HFF-Myc (cell line): ENCODE measurements at places on chromosomes 7 and 10.

GRCh38 chr7:28900311-28900710 is 57.8 kb downstream of the TRIL start:
- DNase-seq, result no peak

DNA sequence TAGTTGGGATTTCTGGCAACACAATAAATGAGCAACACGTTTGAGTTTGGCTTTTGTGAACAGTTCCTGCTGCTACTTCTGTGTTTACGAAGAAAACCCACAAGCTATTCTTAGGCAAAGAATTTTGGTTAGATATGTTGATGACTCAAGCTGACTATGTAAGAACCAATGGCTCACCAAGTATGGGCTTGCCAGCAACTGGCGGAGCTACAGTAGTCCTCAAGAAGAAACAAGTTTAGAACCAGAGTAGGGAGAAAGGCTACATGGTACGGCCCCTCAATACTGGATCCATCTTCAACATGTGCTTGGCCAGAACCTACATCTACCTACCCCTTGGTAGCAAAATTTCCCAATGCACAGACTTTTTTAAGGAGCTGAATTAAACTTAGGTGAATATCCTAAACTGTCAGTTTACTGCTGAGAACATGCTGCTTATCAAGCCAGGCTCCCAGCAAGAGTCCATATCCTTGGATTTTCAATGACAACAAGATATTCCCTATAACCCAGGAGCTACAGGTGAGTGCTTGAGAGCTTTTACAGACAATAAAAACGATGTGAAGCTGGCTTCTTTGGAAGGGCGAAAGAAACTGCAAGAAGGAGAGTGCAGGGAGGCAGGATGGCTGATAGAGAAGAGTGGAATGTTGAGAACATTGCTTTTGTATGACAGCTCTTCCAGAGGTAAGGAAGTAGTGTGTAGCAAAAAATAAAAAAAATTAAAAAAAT is 74.3 kb upstream of the ASAH2 start:
- DNase-seq, result peak; percentile 92

DNA sequence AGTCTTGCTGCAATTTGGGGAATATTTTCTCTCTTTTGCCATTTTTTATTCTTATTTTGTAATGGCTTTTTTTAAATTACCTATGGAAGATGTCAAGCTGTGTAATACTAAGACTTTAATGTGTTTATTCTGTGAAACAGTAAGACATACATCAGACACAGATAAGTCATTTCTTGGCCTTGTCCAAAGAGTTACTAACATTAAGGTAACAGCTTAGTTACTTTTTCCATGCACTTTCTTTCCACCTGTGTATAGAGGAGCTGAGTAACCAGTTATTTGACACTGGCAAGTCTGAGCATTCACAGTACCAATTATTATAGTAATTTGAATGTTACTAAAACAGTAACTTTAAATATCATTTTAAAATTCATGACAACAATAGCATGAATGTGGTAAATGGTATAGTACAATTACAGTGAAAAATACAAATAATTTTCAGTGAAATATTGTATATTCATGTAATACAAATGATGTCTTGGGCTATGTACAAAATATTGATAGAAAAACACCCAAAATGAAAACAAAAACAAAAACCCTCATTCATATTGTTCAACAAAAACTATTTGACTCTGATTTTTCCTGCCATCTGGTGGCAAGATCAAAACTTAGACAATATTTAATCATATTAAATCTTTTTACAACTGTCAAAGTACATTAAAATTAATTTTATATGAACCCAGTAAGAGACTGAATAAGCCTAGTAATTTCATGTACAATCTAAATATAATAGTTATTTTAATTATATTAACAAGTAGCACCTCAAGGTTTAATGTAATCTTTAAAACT is 259.8 kb upstream of the SEMA3A start:
- DNase-seq, result no peak

- DNase-seq, result no peak
Observed at GRCh38 chr10:87503401-87503800, 1.3 kb upstream of the MINPP1 start.

- DNase-seq, result no peak
Observed at GRCh38 chr7:50397971-50398324, 52.2 kb downstream of the FIGNL1 start.

DNA sequence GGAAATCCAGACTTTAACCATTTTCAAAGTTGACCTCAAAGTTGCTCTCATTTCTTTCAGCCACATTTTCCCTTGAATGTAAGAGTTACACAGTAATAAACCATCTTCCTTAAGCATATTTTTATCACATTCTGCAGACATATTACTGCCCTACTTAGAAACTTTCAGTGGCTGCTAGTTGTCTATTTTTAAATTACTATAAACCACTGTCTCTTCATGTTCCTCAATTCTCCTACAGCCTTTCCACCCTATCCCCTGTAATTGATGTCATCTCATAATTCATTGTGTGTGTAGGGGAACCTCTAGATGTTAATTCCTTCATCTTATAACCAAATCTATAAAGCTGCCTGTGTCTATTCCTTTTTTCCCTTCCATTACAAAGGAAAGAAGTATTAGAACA is 78.1 kb upstream of the STRIP2 start:
- DNase-seq, result no peak

- DNase-seq, result no peak
Observed at GRCh38 chr7:41294556-41295454, 408.1 kb downstream of the INHBA start.

DNA sequence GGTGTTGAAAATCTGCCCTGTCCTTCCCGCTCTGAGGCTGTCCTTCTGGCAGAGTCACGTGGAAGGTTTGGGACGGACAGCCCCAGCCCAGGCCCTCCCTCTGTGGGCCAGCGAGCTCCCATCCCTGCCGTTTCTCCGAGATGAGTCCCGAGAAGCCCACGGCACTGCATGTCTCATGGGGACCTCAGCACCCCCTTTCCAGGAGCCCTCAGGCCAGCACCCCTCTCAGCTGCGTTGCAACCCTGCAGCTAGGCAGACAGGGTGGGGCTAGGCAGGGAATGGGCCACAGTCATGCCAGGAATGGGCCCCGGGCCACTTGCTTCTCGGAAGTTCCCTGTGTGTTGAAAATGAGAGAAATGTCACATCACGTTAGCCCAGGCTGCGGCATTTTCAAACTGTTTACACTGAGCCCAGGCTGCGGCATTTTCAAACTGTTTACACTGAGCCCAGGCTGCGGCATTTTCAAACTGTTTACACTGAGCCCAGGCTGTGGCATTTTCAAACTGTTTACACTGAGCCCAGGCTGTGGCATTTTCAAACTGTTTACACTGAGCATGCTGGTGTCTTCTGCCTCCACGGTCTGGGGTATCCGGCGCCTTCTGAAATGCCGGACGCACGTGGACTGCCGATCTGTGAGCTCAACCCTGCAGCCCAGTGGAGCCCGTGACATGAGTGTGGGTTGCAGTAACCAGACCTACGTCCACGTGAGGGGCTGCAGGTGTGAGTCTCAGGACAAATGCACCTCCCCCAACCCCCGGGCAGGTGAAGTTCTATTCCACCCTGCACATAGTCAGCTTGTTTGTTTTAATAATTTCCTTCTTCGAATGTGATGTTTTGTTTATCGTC is 42.6 kb downstream of the FAM20C start:
- no peak for DNase-seq

GRCh38 chr7:13153266-13153665 is 465.8 kb downstream of the ARL4A start:
- DNase-seq, result no peak

- no peak for DNase-seq
Observed at GRCh38 chr10:91462423-91462822, 52.3 kb downstream of the HECTD2 start.

- no peak for DNase-seq
Observed at GRCh38 chr7:102396710-102397019, 502 bp downstream of the PRKRIP1 start.

- DNase-seq, result no peak
Observed at GRCh38 chr10:48519481-48520183, 85.2 kb downstream of the ARHGAP22 start.

DNA sequence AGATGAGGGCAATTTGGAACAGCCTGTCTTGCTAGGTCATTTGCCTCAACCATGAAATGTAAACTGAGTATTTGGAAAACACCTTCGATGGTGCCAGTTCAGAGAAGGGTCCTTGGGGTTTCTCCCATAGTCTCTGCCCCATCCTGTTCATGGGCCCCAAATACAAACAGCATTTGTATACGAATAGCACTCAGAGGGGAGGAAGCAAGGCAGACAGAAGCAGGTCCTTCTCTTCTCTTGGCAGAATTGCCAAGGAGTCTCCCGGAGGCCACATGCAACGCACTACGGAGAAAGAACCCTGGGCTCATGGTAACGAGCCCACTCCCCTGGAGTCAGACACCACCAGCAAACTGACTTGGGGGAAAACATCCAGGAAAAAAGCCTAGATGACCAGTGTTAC is 162.1 kb downstream of the RAB11FIP2 start:
- no peak for DNase-seq

GRCh38 chr10:62148155-62148554 is 120.5 kb downstream of the RTKN2 start:
- no peak for DNase-seq

DNA sequence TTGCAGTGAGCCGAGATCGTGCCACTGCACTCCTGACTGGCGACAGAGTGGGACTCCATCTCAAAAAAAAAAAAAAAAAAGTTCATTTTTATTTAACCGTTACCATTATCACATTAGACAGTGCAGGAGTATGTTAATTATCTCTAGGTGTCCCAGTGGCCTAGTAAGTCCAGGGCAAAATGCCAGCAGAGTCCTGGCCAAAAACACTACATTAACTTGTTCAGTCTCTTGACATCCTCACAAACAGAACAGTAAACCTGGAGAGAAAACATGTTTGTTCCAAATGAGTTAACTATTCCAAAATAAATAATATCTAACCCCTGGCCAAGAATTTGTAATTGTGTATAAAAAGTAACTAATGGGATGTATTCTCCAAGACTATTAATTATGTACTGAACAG is 43.2 kb downstream of the PTPRZ1 start:
- no peak for DNase-seq

DNA sequence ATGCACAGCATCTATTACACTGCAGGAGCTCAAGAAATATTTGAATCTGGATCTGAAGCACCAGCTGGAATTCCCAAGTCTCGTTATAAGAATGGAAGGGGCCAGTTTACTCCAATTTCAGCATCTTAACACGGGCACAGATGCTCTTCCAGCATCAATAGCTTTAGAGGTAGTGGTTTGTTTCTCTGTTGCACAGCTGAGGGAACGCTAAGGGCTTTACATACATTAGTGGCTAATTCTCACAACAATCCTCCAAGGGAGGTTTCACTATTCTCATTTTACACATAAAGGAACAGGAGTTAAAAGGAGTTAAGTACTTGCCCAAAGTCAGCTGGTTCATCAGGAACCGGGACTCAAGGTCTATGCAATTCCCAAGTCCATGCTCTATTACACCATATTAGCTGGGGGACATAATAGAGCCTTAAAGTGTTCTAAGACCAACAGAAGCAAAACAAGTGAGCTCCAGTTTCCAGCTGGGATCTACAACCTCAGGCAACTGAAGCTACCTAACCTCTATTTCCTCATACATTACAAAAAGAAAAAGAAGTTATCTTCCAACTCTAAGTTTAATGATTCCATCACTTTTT is 9.9 kb downstream of the XPNPEP1 start:
- DNase-seq, result no peak

GRCh38 chr10:69567920-69568319 is 5.3 kb downstream of the NEUROG3 start:
- DNase-seq, result peak; percentile 27

DNA sequence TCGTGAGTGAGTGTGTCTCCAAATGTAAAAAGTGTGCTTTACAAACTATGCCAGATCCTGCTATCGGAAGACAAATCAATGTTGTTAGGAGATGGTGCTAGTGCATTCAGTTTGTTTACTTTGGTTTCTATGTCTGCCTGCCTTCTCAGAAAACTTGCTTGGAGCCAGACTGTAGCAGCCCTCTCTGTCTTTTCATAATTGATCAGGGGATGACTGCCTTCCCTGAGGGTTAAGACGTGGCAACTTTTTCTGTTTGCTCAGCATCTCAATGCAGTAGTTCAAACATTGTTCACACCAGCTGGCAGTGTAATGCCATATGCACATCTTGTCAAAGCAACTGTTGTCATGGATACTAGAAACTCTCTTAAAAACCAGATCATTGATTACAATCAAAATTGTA is 118.5 kb downstream of the FOXP2 start:
- no peak for DNase-seq

GRCh38 chr7:155998328-155998691 is 186.0 kb upstream of the SHH start:
- DNase-seq, result no peak

- no peak for DNase-seq
Observed at GRCh38 chr10:122974543-122975064, 5.6 kb upstream of the PSTK start.

DNA sequence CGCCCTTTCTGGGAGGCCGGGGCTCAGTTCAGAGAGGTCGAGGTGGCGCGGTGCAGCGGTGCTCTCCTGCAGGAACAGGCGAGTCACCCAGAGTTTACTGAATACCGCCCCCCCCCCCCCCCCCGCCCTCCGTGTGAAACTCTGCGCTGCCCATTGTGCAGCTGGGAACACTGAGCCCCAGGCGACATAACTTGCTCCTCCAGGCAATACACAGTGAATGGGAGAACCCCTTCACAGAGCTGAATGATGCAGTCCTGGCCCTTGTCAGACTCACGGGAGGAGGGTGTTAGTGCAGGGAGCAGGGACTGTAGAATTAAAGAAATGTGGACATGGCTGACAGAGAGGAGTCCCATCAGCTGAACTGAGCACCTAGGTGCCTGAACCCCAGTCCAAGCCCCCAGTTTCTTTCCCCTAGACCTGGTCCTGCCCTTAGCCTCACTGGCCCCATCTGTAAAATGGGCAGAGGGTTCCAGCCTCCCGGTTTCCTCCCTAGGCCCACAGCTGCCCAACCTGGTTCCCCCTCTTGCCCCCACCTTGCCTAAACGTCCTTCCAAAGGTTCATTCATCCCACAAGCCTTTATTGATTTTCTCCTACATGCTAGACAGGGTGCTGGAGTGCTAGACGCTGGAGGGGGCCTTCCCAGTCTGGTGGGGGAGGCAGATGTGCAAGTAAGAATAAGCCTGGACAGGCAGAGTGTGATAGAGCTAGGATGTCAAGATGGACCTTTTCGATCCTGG is 869 bp upstream of the LOXL4 start:
- DNase-seq, result no peak

- no peak for DNase-seq
Observed at GRCh38 chr10:57457972-57458512, 809.7 kb downstream of the IPMK start.

DNA sequence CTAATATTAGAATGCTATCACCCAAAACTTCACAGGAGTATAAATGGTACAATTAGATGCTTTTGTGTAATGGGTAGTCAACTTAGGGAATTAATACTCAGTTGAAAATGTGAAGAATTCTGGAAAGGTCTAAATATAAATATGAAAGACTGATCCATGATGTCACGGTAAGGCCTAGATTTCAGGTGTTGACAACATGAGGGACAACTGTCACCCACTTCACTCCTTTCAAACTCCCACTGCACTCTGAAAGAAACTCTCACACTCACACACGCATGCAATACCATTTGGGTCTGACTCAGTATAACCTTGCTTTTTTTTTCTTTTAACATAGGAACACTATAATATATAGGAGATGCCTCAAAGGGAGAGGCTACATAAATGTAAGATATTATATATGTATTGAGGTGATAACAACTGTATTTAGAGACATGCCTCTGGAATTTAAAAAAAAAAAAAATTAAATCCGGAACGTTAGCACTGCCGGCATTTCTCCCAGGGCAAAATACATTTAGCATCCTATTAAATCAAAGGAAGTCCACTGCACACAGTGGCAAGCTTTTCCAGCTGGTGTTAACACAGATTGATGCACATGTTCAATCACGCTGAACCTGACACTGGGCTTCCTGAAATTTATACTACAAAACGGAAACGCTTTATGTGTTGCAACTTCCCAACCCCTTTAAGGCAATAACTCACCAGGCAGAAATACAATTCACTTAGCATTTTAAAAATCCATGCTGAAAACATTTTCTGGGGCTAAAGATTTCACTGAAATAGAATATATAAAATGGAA is 74.9 kb downstream of the RSU1 start:
- no peak for DNase-seq
